ENCODE measurements at places on chromosomes 16 and 17. TPM values are rescaled to one million over a fixed set of nuclear protein-coding genes. Genes with fewer than 3 reads are reported as not detected.

GRCh38 chr16:11056993-11057649 is 112.8 kb downstream of the CLEC16A start:
- no peak for DNase-seq

DNA sequence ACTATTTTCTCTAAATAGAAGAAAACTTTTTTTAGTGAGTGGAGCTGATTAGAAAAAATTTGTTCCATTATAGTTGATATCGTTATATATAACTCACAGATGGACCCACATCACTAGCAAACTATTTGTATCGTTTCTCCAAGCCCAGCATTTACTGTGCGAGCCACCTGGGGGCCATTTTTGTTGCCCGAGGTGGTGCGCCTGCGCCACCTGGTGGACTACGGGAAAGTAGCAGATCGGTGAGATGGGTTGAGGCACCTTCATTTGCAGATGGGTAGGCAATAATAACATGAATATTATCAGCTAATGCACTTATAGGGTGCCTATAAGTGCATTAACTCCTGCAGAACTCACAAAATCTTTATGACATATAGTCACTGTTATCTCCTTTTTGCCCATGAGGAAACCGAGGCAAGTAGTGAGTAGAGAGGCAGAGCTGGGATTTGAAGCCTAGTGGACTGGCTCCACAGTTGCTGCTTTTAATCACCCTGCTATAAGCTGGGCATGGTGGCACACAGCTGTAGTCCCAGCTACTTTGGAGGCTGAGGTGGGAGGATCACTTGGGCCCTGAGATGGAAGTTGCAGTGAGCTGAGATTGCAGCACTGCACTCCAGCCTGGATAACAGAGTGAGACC is 23.2 kb upstream of the NTN1 start:
- DNase-seq = no peak

Gene NOG
- polyA plus RNA-seq = 1.9 TPM

Gene TXNDC17
- polyA plus RNA-seq = 96.3 TPM

Gene RPRML
- polyA plus RNA-seq = not detected

- DNase-seq = no peak
These were observed 51.8 kb upstream of the ENDOV start for GRCh38 chr17:80363120-80363515.

Gene RTN4RL1
- polyA plus RNA-seq = 1.3 TPM

Gene PIP4K2B
- polyA plus RNA-seq = 80.9 TPM
